NCI-H1105 (cell line): ENCODE measurements at places on chromosomes 1 and 21.

GRCh38 chr1:119861547-119861946, 34.8 kb downstream of the ADAM30 start:
- no peak for DNase-seq

DNA sequence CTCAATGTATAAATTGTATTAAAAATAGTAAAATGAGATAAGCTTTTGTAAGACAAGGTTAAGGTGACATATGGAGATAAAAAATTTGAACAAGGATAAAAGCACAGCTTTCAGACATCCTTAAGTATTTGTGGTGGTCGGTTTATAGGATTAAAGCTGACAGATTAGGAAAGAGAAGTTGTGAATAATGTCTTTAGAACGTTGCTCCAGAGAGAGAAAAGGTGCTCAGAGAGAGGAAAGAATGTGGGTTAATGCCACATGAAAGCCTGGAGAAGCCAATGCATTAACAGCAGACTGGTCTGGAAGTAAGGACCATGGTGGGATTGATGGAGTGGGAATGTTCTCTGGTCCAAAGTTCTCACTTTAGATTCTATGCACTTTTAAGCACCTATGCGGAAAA, 44.8 kb downstream of the ATP6V1G3 start:
- DNase-seq: no peak

GRCh38 chr1:16174886-16175598, 19.2 kb upstream of the EPHA2 start:
- no peak for DNase-seq

DNA sequence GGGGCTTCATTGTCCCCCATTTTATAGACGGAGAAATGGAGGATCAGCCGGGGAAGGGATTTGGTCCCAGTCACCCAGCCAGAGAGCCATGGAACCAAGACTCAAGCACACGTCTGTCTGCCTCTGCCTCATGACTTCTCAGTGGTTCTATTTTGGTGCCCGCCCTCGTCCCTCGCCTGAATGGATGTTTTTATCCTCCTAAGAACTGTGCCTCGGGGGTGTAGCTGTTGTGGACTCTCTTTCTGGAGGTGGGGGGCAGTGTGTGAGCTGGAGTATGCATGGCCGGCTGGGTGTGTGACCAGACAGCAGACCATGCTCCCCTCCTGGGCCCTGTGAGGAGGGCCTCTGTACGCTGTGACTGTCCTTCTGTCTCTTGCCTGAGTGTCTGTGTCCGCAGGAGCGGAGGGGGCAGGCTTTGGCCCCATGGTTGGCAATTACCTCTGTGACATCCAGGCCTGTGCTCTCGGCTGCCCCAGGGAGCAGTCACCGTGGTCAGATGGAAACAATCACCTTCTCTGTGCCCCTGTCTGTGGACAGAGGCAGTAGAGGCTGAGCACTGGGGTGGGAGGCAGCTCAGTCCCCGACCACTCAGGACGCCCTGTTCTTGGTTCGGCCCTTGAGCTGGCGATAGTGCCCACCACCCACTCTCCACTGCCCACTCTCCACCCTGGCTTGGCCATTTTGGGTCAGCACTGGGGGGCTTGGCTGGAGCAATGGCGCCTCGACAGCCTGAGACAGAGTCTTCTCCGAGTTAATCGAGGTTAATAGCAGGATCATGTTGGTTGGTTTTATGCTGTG, 20.4 kb downstream of the WNT4 start:
- DNase-seq: no peak

DNA sequence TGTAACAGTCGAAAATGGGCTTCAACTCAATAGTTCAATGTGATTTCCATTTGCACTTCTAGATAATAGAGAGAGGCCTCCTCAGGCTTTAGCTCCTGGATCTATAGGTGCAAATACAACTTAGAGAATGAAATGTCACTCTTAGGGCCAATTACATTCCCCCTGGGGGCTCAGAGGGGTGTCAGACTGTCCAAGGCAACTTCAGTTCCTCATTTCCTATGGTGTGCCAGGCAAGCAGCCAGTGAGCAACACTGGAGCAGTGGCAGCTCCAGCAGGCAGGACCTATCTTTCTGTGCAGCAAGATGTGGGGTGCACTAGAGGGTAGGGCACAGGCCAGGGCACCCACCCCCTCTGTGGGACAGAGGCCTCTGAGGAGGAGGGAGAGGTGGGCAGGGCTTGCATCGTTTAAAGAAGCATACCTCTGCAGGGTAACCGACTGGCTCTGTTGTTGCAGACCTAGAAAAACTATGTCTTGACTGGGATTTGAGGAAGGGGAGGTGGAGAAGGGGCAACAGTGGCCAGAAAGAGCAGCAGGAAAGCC, 97.3 kb downstream of the SUSD4 start:
- no peak for DNase-seq

- DNase-seq: no peak
Observed at GRCh38 chr21:42666023-42666747, 12.8 kb downstream of the PDE9A start.

DNA sequence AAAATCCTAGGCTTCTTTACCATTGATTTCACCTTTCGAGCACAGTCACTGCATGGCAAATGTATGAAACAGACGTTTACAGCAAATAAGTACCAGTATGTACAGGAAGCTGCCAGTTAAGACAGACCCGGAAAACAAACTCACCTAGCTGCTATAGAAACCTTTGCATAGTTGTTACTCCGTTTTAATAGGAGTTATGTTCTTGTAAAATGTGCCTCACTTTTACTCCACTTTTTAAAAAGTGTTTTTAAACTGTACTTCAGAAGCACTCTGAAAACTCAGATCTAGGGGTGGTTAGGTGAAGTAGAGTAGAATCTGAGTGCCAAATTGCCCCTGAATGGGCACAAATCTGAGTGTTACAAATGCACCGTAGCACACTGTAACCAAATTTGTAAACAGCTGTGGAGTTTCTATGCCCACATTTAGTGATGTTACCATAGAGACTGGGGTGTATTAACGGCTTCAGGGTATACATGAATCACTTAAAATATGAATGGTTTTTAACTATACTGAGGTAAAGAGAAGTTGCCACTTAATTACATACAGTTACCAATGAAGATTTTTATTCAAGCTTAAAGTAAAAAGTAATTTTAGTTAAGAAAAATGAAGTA, 30.7 kb downstream of the CNIH4 start:
- no peak for DNase-seq

- DNase-seq: no peak
Observed at GRCh38 chr1:182687361-182687760, 3.0 kb upstream of the RGS8 start.

DNA sequence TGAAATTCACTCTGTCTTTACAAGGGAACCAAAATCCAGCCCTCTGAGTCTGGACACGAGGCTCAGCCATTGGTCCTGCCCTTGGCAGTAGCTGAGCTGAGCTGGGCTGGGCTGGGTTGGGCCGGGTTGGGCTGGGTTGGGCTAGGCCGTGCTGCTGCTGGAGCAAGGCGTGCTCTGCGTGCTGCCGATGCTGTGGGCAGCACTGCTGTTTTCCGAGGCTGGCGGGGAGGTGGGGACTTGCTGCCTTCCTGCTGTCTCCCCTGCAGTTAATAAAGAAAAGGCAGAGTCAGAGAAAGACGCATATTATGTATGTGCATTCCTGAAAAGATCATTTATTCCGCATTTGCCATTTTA, 182.9 kb downstream of the CDC7 start:
- DNase-seq: no peak

GRCh38 chr21:35428001-35428320, 378.9 kb upstream of the RUNX1 start:
- no peak for DNase-seq

DNA sequence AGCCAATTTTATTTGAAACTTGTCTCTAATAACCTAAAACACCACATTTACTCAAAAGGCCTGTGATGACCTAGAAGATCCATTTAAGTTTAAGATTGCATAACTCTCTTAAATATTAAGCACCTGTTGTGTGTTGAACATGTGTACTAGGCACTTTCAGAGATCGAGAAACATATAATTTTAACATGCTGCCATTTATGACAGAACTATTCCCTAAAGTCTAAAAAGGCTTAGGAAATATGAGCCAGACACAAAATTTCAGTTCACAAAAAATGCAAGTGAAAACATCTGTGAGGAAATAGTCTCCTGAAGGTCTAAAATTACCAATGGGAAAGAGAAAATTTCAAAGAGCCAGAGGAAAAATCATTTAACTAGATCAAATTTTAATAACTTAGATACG, 37.7 kb downstream of the CEP170 start:
- no peak for DNase-seq

DNA sequence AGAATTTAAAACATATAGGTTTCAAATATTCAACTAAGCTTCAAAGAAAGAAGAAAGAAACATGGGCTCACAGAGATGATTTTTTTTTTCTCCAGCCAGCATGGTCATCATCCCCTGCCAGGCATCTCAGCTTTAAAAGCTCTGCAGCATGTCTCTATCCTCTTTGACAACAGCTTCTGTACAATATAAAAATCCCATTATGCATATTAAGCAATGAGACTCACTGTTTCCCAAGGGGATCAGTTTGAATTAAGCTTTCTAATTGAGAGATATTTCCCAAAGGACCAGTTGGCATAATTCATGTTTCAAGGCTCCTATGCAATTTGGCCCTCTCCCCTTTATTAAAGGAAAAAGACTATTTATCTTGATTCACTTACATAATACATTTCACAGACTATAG, 220.3 kb downstream of the GRIK1 start:
- no peak for DNase-seq

GRCh38 chr1:170414989-170415709, 116.8 kb upstream of the GORAB start:
- no peak for DNase-seq

- DNase-seq: no peak
Observed at GRCh38 chr1:62370594-62370993, 51.4 kb upstream of the KANK4 start.

GRCh38 chr1:37123276-37124115, 89.2 kb upstream of the GRIK3 start:
- no peak for DNase-seq

DNA sequence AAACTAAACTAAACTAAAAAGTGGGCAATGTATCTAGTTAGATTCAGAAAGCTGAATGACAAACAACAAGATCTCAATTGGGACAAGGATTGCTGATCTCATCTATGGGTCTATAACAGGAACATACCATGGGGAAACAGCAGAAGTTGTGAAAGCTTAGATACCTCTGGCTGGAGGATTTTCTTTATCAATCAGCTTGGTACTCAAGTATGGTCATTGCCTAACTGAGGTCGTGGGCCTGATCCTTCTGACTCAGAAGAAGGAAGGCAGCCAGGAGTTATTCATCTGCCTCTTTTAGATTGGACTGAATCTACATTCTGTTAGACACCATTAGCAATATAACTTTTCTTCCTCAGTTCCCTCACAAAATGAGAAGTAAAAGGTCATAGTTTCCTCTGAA, 39.7 kb downstream of the DNTTIP2 start:
- DNase-seq: no peak

DNA sequence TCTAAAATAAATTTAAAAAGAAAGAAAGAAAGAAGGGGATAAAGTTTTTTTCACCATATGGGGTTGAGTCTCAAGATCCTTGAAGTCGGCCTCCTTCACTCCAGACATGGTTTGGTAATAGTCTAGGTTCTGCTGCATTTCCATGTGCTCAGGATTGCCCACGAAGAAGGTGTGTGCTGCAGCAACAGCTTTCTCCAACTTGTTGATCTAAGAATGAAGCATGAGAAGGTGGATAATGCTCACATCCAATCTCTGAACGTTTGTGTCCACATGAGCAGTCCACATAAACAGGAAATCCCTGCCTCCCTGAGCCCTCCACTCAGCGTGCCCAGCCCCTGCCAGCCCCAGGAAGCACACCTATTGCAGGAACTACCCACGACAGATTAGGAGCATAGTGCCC, 4.6 kb downstream of the P3H1 start:
- no peak for DNase-seq

- DNase-seq: no peak
Observed at GRCh38 chr1:225539069-225539468, 111.2 kb upstream of the LBR start.

GRCh38 chr1:32042330-32042729, 28.7 kb downstream of the KHDRBS1 start:
- no peak for DNase-seq

- no peak for DNase-seq
Observed at GRCh38 chr1:38266197-38266520, 219.6 kb upstream of the POU3F1 start.

- no peak for DNase-seq
Observed at GRCh38 chr1:25433389-25434186, 2.9 kb downstream of the MACO1 start.

DNA sequence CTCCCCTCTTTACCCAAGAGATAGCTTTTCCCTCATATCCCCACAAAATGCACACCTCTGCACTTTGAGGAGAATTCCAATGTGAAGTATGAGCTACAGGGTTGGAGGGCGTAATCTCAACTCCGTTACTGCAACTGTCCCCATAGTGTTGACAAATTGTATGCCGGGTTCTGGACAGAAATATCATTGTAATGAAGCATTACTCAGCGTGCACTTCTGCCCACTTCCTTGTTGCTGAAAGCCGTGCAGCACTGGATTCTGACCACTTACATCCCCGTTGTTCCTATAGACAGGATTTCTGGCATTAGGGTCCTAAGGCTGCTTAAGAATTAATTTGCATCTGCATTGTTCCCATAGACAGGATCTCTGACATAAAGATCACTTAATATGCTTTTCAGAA, 205.6 kb downstream of the RHOU start:
- no peak for DNase-seq

DNA sequence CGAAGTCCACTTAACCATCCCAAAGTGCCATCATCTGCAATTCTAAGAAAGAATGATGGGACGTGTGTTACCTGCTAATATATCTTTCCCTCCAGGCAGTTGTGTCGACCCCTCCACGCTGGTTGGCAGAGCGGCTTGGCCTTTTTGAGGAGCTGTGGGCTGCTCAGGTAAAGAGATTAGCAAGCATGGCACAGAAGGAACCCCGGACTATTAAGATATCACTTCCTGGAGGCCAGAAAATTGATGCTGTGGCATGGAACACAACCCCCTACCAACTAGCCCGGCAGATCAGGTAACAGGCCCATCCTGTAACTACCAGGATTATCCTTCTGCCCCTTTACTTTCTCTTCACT, 520 bp downstream of the TARS2 start:
- DNase-seq: no peak

DNA sequence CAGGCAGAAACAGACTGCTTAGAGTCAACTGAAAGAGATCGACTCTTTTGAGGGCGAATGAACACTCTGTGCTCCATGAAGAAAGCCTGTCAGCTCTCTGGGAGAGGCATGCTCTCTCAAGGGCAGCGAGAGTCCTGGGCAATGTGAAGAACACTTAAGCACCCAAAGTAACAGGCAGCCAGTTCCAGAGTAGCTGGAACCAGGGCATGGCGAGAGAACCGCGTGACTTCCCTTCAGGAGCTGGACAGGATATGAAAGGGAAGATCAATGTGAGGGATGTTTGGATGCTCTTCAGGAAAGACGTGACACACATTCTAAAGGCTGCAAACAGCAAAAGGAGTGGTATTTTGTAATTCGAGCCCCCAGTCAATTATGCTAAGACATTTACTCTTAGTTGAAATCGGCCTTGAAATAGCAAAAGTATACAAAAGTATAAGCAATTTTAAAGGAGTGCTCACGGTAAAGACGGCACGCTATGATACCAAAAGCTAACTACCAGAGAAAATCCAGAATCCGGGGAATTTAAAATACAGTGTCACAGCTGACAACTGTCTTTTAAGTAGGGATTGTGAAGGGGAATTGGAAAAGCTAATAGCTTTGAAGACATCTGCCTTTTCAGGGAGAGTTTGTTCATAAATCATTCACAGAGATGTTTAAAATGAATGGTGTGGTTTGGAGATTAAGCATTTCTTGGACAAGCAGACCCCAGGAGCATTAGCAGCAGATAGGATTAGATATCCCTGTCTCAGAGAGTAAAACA, 20.8 kb downstream of the ADAMTS5 start:
- DNase-seq: no peak

GRCh38 chr1:92964998-92965397, 3.7 kb upstream of the DIPK1A start:
- DNase-seq: no peak
